ENCODE measurements at places on chromosomes 16 and 17.

- DNase-seq, result no peak
Observed at GRCh38 chr17:33942414-33942813, 312.7 kb upstream of the CCL2 start.

GRCh38 chr16:79400462-79401149 is 199.9 kb downstream of the MAF start:
- no peak for DNase-seq

DNA sequence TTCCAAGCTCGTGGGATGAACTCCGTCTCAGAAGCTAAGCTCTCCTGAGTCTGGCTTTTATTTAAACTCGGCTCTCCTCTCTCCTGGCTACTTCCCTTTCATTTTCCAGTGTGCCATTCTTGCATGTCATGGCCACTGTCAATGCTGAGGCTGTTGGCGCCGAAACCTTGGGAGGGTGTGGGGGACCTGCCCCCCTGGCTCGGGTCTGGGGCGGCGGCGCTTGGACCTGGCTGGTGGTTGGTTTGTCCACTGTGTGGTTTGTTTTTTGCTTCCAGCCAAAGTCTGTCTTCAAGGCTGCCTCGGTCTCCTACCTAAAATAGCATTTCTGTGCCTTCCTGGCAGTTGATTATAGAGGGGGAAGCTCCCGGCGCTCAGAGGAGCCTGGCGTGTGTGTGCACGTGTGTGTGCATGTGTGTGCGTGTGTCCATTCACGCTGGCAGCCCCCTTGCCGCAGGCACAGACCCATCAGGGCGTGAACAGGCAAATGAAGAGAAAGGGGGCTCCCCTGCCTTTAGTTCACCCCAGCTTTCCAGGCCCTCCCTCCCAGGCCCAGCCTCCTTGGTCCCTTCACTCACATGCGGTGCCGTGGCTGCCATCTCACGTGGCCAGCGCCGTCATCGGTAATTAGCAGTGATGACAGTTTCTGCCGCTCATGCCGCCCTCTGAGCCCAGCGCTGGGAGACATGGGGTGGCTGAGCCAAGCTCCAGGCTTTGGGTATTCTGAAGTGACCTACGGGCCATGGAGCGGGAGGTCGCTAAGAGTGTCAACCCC is 179.9 kb downstream of the SEC14L1 start:
- no peak for DNase-seq

DNA sequence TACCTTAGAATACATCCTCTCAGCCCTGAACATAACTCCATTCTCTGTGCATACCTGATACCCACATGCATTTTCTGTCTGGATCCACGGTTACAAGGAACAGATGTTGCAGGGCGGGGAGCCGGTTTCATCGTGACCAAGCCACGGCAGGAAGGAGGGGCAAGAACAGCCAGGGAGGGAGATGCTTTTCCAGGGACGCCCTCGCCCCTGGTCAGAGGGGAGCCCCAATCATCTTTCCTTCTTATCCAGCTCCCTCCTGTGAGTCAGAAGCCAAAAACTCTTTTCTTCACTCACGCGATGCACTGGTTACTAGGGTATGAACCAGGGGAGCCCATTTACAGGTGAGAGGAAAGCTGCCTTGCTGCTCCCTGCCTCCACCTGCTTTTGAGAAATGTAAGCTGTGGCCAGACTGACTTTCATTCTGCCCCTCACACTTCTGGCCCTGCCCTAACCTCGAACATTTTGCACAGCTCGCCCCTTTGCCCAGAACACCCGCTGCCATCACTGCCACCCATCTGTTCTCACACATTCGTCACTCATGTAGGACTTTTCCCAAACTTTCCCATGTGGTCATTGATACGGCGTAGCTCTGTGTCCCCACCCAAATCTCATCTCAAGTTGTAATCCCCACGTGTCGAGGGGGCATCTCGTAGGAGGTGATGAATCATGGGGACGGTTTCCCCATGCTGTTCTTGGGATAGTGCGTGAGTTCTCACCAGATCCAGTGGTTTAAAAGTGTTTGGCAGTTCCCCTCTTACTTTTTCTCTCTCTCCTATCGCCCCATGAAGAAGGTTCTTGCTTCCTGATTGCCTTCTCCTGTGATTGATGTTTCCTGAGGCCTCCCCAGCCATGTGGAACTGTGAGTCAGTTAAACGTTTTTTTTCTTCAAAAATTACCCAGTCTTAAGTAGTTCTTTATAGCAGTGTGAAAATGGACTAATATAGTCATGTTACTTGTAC is 20.5 kb downstream of the FOXL1 start:
- no peak for DNase-seq

GRCh38 chr17:63635787-63636186 is 13.6 kb downstream of the MAP3K3 start:
- no peak for DNase-seq

GRCh38 chr17:66695098-66695497 is 139.8 kb upstream of the CACNG5 start:
- no peak for DNase-seq

GRCh38 chr17:42980766-42981397 is 517 bp downstream of the RUNDC1 start:
- DNase-seq, result peak; percentile 11

DNA sequence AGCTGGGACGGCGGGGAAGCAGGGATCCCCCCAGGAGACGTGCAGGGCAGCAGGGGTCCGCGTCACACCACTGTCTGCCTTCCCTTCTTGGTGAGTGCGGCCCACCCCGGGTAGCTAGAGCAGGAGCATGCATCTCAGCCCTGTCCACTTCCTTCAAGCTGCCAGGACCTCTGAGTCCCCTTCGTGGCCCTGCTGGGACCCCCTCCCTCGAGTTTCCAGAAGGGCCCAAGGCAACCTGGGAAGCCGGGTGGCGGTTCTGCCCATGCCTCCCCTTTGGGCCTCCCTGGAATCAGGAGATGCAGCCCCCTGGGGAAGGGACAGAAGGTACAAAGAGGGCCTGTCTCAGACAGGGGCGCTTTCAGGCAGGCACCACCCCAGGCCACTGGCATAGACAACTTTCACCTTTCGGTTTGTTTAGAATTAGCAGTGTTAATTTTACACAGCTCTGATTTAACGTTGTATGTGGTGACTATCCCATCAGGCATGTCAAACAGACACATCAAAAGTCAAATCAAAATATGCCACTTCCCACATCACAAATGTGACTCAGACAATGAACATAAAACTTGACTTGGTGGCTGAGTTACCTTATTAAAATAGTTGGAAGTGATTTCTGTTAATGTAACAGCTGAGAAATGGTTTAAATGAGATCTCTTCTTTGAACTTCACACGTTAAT is 94.5 kb upstream of the METRNL start:
- no peak for DNase-seq

- DNase-seq, result no peak
Observed at GRCh38 chr17:59124665-59125064, 18.0 kb upstream of the TRIM37 start.

- DNase-seq, result peak; percentile 3
Observed at GRCh38 chr17:68613739-68614298, 12.7 kb upstream of the FAM20A start.

- no peak for DNase-seq
Observed at GRCh38 chr17:72837335-72837734, 255.2 kb downstream of the SLC39A11 start.

DNA sequence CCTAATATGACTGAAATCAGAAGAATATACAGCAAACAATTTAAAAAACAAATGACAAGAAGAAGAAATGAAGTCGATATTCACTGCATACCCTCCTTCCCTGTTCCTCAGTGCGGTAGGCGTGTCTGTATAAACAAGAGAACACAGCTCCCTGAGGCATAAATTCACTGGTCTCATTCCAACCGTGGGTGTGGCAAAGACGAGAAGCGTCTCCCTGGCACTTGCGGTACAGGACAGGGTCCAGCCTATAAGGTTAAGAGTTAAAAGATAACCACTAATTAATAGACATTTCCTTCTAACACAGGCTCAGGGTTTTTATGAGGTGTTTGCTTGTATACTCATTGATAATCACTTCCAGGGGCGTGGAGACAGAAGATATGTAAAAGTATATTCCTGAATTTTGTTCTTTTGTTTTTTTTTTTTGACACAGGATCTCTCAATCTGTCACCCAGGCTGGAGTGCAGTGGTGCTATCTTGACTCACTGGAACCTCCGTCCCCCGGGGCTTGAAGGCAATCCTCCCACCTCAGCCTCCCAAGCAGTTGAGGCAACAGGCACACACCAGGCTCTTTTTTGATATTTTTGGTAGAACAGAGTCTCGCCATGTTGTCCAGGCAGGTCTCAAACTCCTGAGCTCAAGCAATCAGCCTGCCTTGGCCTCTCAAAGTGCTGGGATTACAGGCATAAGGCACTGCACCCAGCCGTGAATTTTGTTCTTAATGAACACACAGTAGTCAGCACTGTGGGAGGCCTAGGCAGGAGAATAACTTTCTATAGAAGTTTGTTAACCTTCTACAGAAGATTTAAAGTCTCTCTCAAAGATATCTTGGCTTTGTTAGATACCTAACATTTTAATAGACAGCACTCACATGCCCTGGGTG is 59.1 kb upstream of the CLEC18B start:
- DNase-seq, result no peak

GRCh38 chr16:2296661-2297505 is 29.0 kb upstream of the RNPS1 start:
- no peak for DNase-seq

DNA sequence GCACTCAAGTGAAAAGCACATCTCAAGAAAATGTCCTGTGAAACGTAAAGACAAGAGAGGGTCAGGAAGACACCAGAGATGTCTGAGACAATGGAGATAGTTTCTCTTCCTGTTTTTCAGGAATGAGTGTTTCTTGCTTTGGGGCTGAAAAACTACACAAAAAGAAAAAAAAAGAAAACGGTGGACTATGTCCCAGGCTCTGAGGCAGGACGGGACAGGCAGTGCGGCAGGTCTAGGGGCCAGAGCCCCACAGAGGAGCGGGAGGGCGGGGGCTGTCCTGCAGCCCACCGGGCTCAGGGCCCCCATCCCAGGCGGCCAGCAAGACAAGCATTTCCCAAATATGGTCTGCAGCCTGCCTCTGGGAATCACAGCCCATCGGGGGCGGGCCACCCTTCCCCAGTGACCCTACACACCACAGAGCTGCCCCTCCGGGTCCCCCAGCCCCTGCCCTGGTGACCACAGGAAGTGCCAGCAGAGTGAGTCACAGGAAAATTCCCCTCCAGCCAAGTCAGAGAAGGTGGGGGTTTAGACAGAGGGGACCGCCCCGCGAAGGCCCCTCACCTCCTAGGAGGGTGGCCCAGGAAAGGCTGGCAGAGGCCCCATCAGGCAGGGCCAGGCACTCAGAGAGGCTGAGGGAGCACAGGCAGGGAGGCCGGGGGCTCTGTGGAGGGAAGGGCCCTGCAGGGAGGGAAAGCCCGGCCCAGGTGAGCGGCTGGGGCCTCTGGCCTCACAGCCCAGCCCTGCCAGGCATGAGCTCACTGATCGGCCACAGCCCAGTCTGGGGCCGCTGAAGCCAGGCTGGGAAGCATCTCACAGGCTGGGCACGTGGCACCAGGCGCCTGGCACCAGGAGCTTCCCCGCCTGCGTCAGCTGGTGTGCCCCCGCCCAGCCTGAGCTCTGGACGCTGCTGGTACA is 6.3 kb downstream of the BCAR1 start:
- no peak for DNase-seq

- DNase-seq, result no peak
Observed at GRCh38 chr17:43873091-43873490, 26.1 kb downstream of the CD300LG start.

Data from DMS79 (cell line).